Fibroblast of skin of right biceps (primary cell): ENCODE measurements at places on chromosomes 2 and 18.

- no peak for DNase-seq
Observed at GRCh38 chr2:7205151-7205830, 288.1 kb downstream of the RNF144A start.

GRCh38 chr2:45323344-45323743 is 287.7 kb downstream of the SRBD1 start:
- no peak for DNase-seq

DNA sequence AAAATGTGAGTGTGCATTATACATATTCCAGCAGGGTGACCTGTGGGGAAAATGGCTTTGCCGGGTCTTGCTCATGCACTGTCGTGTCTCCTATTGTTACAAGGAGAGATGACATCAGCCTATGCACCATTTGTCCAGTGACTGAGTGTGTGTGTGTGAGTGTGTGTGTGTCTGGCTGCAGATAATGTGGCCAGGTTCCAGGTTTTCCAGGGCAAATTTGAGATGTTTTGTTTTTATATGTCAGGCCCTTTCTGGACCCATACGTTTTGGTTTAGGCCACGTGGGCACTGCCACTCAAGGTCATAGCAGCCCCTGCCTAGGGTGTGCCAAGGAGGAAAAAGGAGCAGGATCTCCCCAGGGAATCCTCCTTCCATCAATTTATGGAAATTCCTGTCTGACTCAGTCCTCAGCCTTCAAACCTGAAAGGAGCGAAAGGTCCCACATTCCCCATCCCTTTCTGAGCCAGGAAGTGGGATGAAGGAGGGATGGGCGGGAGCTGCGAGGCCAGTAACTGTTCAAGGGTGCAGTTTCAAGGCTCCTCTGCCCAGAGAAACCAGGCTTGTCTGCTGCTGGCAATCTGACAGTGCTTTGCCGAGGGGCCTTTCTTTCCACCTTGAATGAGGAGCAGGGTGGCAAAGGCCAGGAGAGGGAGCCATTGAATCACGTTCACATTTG is 93.0 kb upstream of the SMAD2 start:
- DNase-seq, result peak; percentile 90

DNA sequence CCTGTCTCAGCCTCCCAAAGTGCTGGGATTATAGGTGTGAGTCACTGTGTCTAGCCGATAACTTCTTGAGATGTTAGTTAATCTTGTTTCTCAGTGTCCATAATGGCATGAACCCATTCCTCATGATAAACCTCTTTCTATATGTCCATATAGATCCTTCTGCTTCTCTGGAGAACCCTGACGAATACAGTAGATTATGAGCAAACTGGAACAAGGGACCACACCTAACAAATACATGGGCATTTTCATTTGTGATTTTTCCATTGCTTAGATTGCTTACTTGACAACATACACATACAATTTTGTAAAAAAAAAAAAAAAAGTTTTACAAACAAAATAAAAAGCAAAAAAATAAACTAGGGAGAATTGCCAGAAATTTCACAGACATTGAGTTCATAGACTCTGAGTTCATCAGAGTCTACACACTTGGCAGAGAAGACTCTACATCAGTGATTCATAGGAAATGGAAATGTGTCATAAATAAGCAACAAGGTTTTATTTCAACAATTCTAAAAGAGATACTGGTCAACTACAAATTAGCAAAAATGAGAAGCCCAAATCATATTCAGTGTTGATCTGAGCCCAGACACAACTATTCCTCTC is 96.7 kb downstream of the GALR1 start:
- peak; percentile 46 for DNase-seq

DNA sequence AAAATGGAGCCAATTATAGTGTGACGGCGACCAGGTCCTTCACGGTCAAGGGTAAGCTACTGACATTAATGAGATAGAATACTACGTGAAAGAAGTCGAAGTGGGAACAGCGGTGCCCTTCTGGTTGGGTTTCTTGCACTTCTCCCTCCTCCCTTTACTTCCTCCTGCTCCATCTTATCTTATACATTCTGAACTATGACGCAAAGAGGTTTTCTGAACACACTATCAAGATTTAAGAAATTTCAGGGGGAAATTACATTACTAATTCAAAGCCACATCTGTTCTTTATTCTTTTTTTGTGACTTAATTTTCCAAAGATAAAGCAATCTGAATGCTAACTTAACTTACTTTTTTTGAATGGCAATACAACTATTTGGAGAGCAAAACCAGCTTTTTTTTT is 14.8 kb upstream of the IL18R1 start:
- DNase-seq, result no peak
